ENCODE measurements at places on chromosomes 7 and 10.

- DNase-seq, result no peak
Measured at GRCh38 chr7:135789431-135789830, 40.8 kb upstream of the FAM180A start.

DNA sequence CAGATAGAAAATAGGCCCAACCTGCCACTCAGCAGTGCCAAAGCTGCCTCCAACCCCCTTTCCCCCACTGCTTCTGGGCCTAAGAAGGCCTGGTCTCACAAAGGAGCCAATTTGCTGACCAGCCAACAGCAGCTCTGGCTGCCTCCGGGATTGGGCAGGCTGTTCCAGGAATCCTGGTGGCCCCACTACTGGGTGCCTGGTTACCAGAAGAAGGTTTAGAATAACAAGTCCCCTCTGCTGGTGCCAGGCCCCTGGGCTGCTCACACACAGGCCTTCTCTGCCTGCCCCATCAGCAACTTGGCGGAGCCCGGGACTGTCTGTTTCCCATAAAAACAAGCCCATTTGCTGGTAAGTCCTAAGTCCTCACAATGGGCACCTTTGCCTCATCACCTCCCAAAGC is 1.2 kb downstream of the PHKG1 start:
- peak; percentile 26 for DNase-seq

GRCh38 chr10:89475591-89475998 is 59.8 kb downstream of the SLC16A12 start:
- no peak for DNase-seq

DNA sequence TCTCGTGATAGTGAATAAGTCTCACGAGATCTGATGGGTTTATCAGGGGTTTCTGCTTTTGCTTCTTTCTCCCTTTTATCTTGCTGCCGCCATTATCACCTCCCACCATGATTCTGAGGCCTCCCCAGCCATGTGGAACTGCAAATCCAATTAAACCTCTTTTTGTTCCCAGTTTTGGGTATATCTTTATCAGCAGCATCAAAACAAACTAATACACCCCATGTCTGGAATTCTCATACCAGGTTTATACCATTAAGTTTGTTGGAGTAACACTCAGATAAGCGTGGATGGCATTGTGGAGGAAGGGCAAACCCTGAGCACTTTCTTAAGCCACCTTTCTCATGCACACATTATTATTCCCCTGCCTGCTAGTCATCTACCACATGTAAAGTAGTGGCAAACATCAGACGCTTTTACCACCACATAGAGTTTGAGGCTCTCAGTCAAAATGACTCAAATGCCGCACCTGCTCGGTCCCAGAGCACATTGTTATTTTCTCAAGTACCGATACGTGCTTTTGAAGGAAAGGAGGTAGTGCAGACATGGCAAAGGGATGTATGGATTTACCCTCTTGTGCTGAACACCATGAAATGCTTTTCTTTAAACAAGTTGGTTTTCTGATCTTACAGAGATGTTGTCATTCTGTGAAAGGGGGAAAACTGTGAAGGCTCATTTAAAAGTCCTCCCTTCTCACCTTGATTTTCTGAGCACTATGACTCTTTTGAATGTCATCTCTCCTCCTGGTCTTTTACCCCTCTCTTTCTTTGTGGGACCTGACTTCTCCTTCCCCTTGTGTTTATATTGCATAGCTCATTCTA is 429.7 kb downstream of the EXOC4 start:
- no peak for DNase-seq

DNA sequence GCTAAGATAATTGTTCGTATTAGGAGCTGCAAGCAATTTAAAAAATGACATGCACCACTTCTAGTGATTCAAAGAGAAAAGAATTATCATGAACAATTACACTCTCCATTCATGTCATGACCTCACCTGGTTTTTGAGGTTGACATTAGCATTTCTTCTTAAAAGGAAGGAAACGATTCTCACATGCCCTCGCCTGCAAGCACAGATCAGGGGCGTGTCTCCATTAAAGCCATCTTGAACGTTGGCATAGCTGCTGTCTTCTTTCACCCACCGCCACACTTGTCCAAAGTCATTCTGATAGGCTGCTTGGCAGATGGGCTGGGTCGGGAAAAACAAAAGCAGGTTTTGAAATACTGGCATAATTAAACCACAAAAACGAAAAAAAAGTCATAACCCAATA is 19.9 kb downstream of the ANKRD22 start:
- no peak for DNase-seq

DNA sequence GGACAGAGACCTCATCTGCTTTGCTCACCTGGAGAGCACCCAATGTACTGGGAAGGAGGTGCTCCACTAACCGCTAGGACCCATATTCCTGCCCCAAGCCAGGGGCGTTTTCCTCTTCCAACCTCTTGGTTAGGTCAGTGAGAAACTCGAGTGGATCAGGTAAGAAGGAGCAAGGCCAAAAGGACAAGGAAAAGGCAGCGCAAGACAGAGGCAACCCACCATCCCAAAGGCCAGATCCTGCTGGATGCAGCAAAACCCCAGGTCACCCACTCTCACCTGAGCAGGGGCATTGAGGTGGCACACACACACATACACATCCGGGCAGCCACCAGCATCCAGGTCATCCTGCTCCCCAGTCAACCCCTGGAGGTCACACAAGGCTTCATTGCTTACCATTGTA is 105.1 kb downstream of the GRID1 start:
- no peak for DNase-seq

DNA sequence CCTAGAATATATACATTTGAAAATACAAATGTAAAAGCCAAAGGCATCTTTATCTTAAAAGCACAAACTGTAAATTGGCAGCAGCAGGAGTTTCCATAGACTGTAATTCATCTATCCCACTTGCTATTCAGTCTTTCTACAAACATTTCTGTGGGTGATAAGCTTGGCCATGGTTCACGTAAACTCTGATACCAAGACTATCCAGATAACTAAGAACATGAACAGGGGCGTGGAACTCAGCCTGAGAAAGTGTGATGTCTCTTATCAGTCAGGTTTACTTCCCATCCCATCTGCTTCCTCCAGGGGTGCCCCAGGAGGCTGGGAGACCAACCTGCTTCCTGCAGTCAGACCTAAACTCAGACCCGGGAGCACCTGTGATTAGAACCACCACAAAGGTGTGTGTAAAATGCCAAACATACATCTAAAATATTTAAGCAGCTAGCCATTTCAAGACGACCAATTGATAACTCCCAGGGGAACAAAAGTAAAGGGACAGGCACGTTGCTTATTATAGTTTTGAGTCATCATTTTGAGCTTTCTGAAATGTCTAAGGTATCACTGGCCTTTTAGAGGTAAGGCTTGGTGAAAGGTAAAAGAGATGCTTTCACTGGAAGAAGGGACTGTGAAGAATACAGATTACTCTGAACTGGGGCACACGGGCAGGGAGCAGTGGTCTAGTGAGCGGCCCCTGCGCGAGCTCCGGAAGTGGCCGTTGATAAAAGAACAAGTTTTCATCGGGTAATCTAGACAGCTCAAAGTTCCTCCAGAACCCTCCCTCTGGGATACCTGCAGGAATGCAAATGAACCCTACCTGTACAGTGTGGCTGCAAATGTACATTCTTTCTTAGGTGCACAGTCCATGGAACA is 51.5 kb downstream of the RSU1 start:
- no peak for DNase-seq

GRCh38 chr7:74000489-74001149 is 27.4 kb upstream of the ELN start:
- DNase-seq, result no peak

DNA sequence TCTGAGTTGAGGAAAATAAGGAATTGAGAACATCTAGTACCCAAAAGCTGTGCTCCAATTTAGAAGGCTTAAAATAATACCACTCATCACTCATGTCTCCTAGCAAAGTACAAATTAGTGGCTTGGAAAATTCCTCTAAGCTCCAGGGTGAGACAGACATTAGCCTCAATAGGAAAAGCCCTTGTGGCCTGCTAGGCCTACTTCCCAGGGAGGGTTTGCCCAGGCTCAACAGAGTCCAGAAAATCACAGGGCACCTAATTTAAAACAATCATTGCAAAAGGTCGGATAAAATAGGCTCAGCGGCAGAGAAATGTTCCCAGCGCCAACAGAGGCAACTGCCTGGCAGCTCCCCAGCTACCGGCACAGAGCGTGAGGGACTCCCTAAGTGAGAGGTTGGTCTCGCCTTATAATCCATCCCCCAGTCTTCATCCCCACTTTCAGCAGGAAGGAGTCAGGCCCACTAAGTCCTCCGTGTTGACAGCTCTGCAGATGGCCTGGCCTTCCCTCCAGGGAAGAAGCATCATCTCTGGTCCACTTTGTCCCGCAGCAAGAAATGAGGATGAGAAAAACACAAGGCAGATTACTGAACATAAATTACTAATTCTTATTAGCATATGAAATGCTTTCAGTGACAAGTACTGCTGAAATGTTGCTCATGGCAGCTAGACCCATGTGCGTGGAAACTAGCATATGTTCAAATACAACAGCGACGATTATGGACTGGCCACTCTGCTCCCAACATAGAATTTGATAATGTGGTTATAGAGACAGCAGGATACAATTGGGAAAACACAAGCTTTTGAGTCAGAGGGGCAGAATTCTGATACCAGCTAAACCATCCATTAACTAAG is 1177.7 kb upstream of the AUTS2 start:
- no peak for DNase-seq

- DNase-seq, result no peak
Measured at GRCh38 chr10:86399514-86399878, 32.9 kb upstream of the GRID1 start.

DNA sequence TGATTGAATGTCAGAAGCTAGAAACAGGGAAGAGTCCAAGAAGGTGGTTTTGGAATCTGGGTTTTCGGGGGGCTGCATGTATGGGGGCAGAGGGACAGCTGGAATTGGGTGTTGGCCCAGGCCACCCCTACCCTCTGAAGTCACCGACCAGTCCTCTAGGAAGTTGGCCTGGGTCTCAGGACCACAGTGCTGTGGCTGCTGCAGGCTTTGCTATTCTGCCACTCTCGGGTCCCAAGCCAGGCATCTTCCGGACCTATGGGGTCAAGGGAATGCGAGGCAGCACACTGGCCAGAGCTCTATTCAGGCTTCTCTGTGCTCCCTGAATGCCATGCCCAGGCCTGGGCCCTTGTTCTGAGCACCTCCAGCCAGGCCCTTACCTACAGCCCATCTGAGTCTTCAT is 13.2 kb downstream of the FGF8 start:
- no peak for DNase-seq

GRCh38 chr10:96665306-96665705 is 55.0 kb downstream of the PIK3AP1 start:
- DNase-seq, result no peak

- no peak for DNase-seq
Measured at GRCh38 chr7:133742709-133743538, 384.2 kb upstream of the LRGUK start.

DNA sequence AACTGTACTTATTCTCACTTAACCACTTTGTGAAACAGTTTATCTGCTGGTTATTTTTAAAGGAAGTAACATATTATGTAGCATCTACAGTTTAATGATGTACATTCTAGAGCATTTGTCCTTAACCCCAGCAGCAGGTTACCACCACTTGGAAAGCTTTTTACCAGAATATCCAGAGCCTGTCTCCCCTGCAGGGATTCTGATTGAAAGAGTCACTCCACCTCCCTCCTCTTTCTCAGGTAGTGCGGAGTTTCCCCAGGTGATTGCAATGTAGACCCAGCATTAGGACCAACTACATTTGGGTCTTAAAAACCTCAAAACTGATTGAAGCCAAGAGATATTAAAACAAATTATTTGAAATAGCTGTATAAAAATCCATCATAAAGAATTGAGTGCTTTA is 53.1 kb downstream of the NRG3 start:
- no peak for DNase-seq

- no peak for DNase-seq
Measured at GRCh38 chr10:8057636-8058273, 3.3 kb downstream of the GATA3 start.

DNA sequence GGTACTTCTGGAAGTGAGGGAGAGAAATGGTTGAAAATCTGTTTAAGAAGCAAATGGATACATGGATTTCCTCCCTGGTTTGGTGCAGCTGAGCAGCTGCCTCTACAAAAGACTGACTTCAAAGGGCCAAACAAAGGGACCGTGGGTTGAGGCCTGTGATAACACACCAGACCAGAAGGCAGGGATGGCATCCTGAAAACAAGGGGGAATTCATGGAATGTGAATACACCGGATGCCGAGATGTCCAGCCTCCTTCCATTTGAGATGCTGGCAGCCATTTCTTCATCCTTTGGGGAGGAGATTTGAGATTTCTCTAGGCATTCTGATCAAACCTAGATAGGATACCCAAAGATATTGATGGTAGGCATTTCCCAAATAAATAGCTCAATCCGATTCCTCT is 36.9 kb downstream of the TAF3 start:
- DNase-seq, result no peak

DNA sequence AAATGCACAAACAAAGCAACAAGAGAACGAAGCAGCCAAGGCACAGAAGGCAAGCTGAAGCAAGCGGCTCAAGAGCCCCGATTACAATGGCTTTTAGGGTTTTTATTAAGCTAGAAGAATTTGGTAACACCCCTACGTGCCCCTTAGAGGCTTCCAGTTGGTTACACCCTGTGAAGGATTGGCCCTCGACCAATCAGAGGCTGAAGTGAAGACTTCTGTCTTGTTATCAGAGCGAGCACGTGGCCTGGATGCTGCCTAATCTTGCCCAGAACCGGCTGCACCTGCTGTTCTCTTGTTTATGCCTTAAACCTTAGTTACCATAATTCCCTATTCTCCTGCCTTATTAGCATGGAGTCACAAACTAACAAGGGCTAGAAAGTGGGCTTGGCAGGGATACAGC is 21.4 kb downstream of the KCNK18 start:
- DNase-seq, result no peak

DNA sequence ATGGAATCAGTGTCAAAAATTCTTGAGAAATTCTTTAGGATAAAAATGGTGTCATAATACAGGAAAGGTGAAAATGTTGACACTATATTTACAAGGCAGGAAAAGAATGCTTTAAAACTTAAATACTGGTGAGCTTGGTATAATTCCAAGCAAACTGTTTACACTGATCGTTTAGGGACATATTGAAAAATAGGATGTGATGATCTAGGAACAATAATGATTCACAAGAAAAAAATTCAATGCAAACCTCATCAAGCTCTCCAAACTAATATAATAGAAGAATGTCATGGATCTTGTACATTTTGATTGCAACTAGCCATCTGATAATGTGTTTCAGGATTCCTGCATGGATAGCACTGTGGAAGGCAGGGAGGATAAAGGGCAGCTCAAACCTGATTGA is 98.4 kb downstream of the CHRM2 start:
- DNase-seq, result no peak

GRCh38 chr7:75993689-75994387 is 557 bp downstream of the TMEM120A start:
- no peak for DNase-seq

DNA sequence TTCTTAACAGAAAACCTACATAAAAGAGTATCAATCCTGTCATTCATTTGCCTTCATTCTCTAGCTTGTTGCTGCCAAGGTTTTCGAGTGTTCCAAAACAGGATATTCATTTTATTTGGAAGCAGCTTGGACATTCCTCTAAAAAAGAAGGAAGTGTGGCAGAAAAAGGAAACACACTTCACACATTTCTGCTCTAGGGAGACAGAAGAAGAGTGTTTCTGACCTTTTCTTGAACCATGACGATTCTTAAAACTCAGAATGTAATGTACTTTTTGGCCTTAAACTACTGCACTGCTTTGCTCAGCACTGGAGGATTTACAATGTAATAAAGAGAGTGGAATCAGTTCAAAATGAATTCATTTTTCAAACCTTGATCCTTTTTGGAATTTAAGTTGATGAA is 81.3 kb downstream of the SEMA3A start:
- no peak for DNase-seq

GRCh38 chr7:33998476-33998875 is 93.1 kb downstream of the BMPER start:
- DNase-seq, result peak; percentile 7

- peak; percentile 33 for DNase-seq
Measured at GRCh38 chr10:44195112-44196007, 189.5 kb downstream of the CXCL12 start.
